CD14-positive monocyte (primary cell): ENCODE measurements at places on chromosomes 16 and 17. TPM values are rescaled to one million over a fixed set of nuclear protein-coding genes. Genes with fewer than 3 reads are reported as not detected.

SBK1 gene
- 0.04 TPM in 1 of 2 replicates, not detected in the other for polyA plus RNA-seq

GRCh38 chr17:43014020-43014648 lies 7.5 kb downstream of the IFI35 start:
- DNase-seq = peak; percentile 22

DNA sequence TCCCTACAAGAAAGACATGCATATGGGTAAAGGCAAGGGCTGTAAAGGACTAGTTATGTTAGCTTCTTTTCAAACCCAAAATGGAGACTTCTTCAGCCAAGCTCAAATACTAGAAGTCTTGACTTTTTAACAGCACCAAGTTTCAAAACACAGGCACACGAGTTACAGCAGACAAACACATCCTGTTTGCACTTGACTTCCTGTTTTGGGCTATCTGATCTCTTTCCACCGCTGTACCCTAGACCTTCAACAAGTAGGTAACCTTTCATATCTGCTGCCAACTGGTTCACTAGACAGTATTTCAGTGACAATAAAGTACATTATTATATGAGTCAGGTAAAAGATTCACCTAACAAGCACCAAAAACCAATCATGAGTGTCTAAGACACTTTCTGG lies 12.3 kb downstream of the RFFL start:
- peak; percentile 80 for DNase-seq

GRCh38 chr16:79997257-79997656 lies 396.7 kb upstream of the MAF start:
- DNase-seq = no peak

DNA sequence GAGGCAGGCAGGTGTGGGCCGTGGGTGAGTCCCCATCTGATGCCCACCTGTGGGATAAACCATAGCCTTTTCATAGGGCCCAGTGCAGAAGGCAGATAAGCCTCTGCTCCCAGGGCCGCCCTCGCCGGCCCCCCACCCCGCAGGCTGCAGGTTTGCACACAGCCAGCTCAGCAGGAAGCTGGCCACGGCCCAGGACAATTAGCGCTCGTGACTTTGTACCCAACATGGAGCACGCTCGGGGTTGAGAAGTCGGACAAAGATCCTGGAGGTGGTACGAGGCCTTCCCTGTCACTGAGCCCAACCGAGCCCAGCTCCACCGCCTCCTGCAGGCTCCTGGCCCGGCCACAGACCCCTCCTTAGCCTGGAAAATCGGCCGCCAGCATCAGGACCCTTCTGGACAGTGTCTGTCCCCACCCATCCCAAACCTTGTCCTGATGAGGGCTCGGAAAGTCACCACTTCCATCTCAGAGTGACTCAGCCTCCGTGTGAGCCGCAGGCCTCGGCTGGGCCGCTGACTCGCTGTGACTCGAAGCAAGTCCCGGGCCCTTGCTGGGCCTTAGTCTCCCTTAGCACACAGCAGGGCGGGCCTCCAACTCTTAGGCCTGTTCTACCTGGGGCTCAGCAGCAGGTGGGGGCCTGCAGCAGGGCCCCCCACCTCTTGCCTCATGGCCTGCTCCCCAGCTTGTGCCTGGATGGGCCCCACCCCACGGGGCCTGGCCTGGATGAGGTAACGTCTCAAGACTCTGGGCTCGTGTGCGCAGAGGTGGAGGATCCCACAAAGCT lies 22.7 kb downstream of the FAM83G start:
- DNase-seq = peak; percentile 28

- DNase-seq = no peak
These were observed 28.1 kb downstream of the MYBBP1A start for GRCh38 chr17:4527134-4527533.

DNA sequence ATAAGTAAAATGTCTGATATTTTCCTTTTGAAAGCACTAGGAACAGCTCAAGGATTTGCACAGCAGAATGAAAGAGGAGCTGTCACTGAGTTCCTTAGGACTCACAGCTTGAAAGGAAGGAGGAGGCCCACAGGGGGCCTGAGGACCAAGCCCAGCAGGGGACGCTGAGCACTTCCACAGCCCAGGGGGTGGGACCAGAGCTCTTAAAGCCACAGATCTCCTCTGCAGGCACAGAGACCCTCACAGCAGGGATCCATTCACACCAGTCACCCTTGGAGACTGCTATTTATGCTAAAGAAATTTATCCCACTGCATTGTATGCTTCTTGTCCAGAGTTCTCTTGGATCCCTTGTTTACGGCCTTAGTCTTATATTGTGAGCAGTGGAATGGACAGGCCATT lies 253.3 kb downstream of the STX8 start:
- DNase-seq = no peak
